Fibroblast of skin of back (primary cell): ENCODE measurements at places on chromosomes 16 and 17.

DNA sequence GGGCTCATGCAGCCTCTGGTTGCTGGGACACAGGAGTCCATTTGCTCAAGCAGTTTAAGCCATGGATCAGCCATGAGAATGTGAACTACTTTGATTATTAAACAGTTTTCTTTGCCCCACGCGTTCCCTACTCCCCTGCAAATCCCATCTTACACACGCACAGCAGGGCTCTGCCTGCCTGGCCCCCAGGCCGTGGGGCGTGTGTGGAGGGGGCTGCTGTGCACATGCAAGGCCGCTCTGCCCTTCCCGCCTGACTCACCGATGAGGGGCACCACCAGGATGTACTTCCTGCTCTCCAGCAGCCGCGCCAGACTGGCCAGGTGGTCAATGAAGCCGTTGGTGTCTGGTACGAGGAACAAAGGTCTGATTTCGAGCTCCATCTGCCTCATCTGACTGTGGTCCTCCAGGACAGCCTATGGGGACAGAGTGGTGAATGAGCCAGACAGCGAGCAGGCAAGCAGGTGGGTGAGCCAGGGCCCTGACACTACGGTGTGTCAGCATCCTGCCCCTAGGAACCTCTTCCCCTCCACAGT, 13.7 kb downstream of the HIC1 start:
- peak; percentile 80 for DNase-seq

GRCh38 chr17:27559506-27560481, 71.2 kb upstream of the LGALS9 start:
- peak; percentile 81 for DNase-seq

GRCh38 chr17:41494524-41494923, 4.8 kb upstream of the KRT36 start:
- peak; percentile 78 for DNase-seq

- DNase-seq = no peak
Observed at GRCh38 chr16:64185954-64186353, 935.9 kb downstream of the CDH11 start.

GRCh38 chr17:61187038-61187437, 212.6 kb upstream of the TBX2 start:
- no peak for DNase-seq

GRCh38 chr16:309476-309875, 26.5 kb downstream of the PDIA2 start:
- DNase-seq = no peak
